Astrocyte of the hippocampus (primary cell): ENCODE measurements at places on chromosomes 11 and 22.

DNA sequence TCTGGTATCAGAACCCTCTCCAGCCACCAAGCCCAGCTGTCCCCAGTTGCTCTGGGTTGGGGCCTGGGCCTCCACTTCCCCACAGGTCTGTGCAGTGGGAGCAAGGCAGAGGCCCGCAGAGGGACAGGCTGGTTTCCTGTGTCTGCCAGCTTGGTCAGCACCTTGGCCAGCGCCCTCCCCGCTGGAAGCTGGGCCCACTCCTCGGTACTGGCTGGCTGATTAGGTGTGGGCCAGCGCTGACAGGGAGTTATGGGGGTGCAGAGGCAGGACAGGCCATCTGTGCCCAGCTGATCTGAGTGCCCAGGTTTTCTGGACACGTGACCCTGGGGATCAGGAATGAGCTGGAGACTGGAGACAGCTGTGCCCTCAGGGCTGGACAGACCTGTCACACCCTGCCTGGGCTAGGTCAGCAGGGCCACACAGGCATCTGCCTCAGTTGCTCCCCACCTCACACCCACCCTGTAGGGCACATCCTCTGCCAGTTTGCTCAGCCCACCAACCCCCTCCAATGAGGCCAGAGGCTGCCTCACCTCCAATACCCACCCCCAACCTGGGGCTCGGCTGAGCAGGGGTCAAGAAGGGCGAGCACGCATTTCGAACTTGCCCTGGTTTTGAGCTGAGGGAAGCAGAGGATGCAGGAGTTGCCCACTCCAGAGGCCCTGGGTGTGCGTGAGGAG lies 175.3 kb downstream of the IGLL1 start:
- peak; percentile 83 for DNase-seq

- no peak for DNase-seq
These were observed 26.0 kb upstream of the FADD start for GRCh38 chr11:70176940-70177689.

GRCh38 chr11:87401653-87402052 lies 363.9 kb downstream of the TMEM135 start:
- DNase-seq: no peak

- DNase-seq: no peak
These were observed 12.7 kb downstream of the DDI1 start for GRCh38 chr11:104049116-104049515.

DNA sequence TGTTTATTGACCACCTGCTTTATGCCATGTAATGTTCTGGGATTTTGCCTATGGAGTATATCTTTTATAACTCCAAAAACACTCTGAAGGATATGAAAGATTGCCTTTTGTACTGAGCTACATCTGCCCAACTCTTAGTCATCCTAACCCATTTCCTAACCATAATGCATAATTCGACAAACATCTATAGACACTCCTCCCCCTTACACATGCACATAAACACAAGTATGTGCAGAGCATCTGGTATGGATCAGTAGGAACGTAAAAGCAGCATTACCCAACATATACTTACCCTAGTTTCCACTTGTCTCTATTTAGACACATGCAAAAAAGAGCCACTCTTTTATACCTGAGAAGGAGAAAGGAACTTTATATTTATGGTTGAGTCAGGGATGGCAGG lies 272.8 kb downstream of the FAM76B start:
- no peak for DNase-seq

DNA sequence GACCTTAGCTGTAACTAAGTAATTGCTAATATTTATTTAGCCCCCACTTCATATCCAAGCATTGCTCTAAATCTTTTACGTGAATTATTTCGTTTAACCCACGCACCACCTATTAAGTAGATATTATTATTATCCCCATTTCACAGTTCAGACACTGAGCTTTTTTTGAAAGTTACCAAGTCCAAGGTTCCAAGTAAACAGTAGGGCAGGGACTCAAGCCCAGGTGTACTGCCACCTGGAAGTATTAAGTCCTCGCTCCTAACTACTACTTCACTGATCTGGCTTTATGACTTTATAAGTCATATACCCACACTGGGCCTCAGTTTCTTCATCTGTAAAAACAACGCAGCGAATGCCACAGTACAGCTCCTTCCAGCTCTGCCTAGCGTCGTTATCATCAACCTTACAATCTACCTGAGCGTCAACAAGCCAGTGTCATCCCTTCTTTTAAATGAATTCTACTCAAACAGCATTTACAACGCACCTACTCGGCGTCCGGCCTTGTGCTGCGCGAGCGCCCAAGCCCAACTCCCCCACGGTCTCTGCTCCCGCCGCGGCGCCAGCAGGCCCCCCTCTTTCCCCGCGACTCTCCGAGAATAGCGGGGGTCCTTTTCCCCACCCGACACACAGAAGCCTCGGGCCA lies 624 bp downstream of the TMEM41B start:
- DNase-seq: peak; percentile 61

DNA sequence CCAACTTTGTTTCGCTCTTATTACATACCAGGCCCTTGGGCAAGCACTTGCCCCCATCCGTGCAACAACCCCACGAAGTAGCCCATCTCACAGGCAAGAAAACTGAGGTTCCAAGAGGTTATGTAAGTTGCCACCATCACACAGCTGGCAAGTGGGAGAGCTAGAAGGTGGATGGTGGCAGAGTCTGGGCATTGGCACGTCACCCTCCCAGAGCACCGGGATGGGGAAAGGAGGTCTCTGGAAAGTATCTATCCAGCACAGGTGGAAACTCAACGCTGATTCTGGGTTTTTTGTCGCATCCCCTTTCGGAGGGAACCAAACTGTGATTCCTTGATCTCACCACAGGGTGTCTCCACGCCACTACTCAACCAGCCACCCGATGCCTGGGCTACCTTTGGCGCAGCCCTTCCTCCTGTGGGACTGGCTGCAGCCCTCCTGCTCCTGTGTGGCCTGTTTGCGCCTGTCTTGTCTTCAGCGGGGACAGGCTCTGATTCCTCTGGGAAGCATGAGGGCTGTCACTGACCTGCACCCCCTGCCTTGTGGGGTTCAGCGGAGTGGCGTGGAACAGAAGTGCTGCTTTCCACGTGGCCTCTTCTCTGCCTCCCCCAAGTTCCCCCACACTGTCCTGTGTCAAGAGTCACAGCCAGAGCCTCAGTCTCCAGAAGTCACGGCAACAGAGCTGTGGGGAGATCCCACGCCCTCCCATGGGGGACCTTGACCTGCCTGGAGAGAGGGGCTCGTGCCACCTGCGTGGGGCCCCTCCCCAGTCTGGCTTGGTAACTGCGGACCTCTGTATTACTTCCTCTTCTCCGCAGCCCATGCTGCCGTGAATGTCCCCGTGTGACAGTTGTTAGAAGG lies 34.4 kb upstream of the TRIM29 start:
- peak; percentile 81 for DNase-seq

DNA sequence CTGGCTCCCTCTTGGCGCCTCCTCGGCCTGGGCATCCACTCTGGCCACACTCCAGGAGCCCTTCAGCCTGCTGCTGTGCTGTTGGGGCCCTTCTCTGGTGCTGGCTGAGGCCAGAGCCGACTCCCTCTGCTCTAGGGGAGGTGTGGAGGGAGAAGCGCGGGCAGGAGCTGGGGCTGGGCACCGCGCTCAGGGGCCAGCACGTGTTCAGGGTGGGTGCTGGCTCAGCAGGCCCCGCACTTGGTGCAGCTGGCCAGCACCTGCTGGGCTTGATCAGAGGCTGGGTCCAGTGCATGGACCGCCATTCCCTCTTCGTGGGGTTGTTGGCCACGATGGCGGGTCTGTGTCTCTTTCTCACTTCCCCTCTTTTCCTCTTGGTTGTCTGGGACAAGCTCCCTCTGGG lies 2381.0 kb downstream of the LRRC4C start:
- DNase-seq: no peak
